HL-60 (cell line): ENCODE measurements at places on chromosomes 2 and 18.

DNA sequence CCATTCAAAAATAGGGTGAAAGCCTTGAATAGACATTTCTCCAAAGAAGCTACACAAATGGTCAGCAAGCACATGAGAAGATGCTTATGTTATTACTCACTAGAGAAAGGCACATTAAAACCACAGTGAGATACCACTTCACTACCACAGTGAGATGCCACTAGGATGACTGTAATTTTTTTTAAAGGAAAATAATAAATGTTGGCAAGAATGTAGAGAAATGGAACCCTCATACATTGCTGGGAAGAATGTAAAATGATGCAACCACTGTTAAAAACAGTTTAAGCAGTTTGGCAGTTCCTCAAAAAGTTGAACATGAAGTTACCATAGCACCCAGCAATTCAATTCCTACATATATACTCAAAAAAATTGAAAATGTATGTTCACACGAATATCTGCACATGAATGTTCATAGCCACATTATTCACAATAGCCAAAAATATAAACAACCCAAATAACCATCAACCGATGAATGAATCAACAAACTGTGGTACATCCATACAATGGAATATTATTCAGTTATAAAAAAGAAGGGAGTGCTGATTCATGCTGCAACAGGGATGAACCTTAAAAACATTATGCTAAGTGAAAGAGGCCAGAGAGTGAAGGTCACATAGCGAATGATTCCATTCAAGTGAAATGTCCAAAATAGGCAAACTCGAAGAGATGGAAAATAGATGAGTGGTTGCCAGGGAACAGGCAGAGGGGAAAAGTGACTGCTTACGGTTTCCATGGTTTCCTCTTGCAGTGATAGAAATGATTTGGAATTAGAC, 156.2 kb upstream of the NDUFV2 start:
- no peak for DNase-seq

DNA sequence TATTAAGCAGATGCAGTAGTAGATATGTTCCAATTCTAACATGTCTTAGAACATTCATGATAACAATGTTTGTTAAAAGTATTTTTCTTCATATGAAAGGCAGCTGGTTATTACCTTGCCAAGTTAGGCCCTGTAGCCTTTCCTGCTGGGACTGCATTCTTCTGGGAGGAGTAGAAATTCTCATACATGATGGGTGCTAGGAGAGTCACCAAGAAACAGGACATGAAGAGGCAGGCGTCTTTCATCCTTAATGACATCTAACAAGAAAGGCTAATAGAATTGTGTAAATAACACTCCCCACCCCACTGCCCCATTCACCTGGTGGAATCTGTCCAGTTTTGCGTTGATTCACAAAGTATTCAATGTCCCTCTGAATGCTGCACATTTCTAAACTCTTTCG, 24.7 kb upstream of the EPG5 start:
- DNase-seq, result no peak

GRCh38 chr2:104340879-104341828, 512.8 kb upstream of the POU3F3 start:
- DNase-seq, result no peak

GRCh38 chr2:150309311-150310080, 178.0 kb downstream of the RND3 start:
- DNase-seq, result no peak

- DNase-seq, result no peak
Observed at GRCh38 chr2:15702452-15702851, 110.8 kb downstream of the DDX1 start.

DNA sequence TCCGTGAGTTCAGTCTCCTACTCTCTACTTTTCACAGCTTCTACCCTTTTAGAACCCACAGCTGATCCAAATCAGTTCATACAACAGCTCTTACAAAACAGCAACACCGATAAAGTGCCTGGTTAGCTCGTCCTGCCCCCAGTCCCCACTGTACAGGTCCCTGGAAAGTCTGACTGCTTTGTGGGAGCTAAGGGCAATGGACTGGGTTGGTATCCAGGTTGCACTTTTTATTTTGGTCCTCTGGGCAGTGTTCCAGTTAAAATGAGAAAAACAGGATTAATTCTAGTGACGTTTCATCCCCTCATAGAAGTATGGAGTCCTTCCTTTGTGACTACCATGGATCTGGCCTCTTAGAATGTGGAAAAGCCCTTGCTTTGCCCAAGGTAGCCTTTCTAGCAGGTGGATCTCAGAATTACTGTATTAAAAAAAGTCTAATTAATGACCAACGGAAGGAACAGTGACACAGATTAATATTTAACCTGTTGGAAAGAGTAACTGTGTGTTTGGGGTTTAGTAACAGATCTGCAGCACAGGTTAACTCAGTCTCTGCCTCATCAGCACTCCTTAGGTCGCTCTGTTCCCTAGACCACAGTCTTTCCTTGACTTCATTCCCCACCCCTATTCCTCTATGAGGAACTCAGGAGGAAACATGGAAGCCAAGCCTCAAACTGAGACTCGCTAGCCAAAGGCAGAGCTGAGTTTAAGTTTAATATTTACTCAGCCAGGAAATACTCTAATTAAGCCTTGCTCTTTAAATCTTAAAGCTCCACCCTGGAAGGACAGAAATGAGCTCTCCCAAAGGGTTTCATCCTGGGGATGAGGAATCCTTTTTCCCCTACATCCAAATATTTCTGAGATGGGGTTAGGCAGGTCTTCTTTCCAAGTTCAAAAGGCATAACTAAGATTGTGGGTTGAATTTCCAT, 52.8 kb upstream of the ITGA6 start:
- DNase-seq, result no peak
